ENCODE measurements at places on chromosomes 2 and 18.
A peak's percentile ranks its signal among the peaks of the same experiment; 100 is the strongest.

DNA sequence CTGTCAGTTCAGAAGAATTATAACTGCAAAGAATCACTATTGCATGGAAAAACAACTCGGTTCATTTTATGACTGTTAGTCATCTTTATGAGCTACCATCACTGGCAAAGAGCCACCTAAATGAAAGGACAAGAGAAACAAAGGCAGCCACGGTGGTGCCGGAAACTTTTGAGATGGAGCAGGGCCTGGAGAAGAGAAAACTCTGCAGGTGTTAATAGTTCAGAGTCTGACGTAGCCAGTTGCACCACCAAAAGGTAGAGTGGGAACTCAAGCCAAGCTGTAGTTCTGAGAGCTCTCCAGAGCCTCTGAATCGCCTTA lies 110.9 kb downstream of the FTCDNL1 start:
- no peak for DNase-seq

DNA sequence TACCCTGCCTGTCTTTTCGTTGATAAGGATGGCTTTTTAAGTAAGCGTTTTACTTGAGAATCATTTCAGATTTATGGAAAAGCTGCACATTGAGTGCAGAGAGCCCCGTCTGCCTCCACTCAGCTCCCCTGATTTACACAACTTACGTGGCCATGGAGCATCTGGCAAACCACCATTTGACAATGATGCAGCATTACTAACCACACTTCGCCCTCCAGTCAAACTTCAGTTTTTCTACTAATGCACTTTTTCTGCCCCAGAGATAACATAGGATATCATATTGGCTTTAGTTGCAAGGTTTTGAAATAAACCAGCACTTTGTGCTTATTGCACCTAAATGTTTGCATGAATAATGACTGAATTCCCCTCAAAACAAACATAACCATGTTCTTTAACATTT lies 165.1 kb upstream of the TPO start:
- DNase-seq = no peak

DNA sequence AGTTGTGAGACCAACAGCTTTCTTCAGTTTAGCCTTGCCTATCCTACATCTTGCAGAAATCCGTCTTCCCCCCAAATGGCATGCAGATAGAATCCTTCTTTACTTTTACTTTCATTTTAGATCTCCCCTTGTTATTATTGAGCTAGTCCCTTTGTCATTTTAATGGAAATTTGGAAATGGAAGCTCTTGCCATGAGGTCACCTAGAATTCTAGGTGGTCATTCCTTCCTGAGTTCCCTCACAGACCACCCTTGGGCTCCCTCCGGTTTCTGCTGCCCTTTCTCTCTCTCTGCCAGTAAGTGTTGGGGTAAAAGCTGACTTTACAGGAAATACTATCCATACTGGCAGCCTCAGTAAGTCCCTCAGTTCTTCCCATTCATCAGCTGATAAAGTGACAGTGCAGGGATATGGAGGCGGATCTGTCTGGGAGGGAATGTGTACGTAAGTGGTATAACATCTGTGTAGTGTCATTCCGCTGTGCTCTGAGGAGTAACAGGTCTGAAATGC lies 30.2 kb downstream of the ARHGAP25 start:
- DNase-seq = no peak

GRCh38 chr2:63893163-63893562 lies 51.5 kb downstream of the UGP2 start:
- DNase-seq = no peak

GRCh38 chr2:101524806-101525430 lies 50.0 kb upstream of the RFX8 start:
- peak; percentile 60 for DNase-seq

GRCh38 chr2:230007931-230008707 lies 60.6 kb downstream of the SLC16A14 start:
- DNase-seq = peak; percentile 90

GRCh38 chr2:132547090-132547687 lies 122.8 kb downstream of the LYPD1 start:
- peak; percentile 88 for DNase-seq

GRCh38 chr2:176638167-176639015 lies 369.1 kb downstream of the MTX2 start:
- peak; percentile 60 for DNase-seq

GRCh38 chr2:62319070-62319469 lies 123.2 kb downstream of the B3GNT2 start:
- peak; percentile 51 for DNase-seq

DNA sequence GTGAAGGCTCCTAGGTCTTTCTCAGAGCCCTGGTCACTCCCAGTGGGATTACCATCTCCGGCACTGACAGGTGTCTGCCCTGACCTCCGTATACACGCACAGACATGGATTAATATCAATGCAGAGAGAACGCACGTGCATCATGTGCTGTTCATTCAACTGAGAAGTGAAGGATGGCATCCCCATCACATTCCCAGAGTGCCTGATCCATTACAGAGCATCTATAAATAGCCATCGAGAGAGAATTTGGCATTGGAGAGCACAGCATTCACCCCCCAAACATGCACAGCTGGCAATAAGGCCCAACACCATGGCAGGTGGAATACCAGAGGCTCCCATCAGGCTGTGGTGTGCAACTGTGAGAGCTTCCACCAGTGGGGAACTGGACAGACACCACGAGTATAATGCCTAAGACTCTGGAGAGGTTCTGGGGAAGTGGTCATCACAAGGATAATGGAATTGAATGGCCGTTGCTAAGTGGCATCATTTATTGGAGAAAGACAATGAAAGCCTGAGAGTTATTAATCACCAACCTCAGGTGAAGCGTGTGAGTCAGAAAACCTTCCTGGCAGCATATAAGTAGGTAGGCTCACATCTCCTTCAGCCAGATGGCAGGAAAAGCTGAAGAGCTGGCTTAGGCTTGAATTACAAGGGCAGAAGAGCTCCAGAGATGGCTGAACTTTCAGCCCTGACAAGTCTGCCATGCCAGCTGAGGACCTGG lies 244.5 kb upstream of the ID2 start:
- no peak for DNase-seq

DNA sequence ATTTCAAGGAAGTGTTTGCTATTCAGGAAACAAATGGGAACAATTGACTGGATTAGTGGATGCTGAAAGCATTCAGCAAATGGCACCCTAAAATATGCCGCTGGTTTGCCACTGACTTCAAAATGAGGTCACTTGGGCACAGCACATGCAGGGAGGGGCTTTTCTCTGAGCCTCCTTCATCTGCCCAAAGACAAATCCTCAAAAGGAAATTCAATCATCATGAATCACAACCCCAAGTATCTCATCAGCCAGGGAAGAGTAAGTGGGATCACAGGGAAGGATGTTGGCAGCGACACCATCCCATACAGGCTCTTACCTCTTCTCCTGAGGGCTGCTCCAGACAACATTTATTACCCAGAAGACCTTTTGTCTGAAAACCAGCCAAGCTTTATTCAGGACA lies 14.4 kb upstream of the SP140L start:
- DNase-seq = no peak

DNA sequence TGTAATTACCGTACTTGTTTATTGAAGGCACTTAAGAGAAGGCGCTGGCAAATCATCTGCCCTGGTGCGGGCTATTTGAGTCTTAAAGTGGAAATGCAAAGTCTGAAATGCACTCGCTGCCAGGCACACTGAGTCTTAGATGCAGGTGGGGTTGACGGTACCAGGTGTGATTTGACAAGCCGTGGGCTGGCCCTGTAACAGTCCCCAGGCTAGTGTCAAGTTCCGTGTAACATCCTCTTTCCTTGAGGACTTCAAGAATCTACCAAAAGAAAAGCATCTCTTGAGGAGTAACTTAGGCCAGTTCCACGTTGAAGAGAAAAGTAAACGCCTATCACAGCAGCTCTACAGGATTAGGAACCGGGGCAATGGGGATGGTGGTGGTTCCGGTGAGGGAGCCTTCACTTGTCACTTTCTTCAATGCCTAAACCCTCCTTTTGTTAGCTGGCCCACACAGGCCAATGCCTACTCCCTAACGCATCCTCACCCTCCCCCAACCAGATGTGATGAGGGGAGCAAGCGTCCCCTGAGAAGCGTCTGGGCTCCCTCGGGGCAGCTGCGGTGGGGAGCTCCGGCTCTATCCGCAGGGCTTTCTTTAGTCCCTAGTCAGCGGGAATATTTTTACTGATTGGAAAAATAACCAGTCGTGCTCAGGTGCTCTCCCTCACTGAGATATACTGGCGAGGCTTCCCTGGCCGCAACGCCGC lies 1.5 kb upstream of the UGP2 start:
- DNase-seq = no peak

- DNase-seq = no peak
Observed at GRCh38 chr2:98313492-98314250, 32.6 kb upstream of the CNGA3 start.

GRCh38 chr2:160308476-160308875 lies 108.4 kb upstream of the ITGB6 start:
- no peak for DNase-seq

DNA sequence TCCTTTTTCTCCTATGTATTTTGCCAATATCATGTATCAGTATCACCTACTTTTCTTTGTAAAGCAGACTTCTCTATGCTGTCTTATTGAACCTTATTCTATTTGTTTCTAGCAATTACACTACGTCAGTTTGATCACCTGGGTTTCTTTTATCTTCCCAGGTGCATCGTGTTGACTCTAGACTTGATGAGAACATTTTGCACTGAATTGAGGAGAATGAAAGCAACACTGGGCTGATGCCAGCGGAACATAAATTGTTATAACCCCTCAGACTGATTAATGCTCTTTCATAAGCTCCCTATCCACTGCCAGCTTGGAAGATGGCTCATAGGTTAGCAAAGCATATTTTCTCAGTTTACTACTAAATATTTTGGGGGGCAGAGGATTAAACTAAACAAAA lies 140.6 kb downstream of the EPHA4 start:
- DNase-seq = no peak

DNA sequence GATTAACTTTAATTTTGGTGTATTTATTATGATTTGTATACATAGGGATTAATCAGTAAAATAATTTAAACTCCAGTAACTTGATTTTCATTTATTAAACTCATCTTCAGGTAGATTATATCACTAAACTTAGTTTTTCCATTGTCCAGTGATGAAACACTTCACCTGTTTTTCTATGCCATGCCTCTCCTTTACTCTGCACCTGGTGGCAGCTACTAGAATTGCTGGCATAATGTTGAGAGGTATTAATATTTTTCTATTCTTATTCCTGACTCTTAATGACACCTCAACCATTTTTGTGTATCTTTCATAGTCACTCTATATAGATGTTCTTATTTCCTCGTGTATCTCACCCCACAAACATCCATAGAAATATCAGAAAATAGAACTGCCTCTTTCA lies 940.3 kb upstream of the CRIM1 start:
- DNase-seq = no peak

GRCh38 chr2:176096986-176097819 lies 2.4 kb upstream of the HOXD12 start:
- peak; percentile 78 for DNase-seq

GRCh38 chr2:10447300-10447894 lies 730 bp downstream of the ODC1 start:
- peak; percentile 79 for DNase-seq

DNA sequence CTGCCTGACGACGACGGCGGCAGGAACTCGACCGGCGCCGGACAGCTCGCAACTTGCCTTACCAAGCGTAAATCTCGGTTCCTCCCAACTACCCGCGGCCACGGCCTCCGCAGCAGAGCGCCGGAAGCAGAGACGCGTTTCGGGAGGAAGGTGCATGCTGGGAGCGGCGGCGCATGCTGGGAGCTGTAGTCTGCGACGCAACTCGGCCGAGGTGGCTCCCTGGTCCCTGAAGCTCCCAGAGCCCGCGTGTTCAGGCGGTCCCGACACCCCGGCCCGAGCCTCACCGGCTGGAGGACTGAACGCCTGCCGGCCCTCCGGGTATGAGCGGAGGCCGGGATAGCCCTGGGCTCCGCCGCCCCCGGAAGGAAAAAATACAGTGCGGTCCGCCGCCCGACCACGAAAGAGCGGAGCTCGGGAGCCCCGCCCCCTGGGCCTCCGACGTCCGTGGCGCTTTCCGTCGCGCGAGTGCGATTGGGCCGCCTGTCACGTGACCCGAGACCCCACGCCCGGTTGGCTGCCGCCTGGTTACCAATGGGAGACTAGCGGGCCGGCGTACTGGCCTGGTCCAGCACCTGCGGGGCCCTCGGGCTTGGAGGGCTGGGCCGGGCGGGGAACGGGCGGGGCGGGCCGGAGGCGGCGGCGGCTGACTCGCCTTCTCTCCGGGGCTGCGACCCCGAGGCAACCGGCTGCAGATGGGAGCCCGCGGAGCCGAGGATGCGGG lies at the start of gene CAPN10:
CAPN10 (plus strand) TSS at position 537 of the 721 bp plus-strand sequence; CDS start at position 715, 178 bp downstream.
- peak; percentile 99 for DNase-seq

GRCh38 chr2:9897331-9897737 lies 54.1 kb downstream of the TAF1B start:
- DNase-seq = peak; percentile 90

DNA sequence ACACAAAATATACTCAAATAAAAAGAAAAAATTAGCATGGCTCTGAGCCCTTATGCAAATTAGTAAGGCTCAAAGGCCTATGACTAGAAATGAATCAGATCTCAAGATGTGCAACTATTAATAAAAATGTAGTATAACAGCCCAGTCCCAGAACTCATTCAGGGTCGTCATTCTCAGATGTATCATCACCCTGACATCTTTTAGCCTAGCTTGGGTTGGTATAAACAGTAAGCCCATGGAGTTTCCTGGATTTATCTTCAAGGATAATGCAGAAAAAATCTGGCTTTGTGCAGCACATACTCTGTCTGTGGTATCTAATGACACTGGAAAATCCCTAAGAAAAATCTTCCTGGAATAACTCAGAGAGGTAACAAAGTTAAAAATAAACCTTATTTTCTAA lies 239.3 kb downstream of the ZNF385B start:
- DNase-seq = no peak
